ENCODE measurements at places on chromosomes 13 and 19.

DNA sequence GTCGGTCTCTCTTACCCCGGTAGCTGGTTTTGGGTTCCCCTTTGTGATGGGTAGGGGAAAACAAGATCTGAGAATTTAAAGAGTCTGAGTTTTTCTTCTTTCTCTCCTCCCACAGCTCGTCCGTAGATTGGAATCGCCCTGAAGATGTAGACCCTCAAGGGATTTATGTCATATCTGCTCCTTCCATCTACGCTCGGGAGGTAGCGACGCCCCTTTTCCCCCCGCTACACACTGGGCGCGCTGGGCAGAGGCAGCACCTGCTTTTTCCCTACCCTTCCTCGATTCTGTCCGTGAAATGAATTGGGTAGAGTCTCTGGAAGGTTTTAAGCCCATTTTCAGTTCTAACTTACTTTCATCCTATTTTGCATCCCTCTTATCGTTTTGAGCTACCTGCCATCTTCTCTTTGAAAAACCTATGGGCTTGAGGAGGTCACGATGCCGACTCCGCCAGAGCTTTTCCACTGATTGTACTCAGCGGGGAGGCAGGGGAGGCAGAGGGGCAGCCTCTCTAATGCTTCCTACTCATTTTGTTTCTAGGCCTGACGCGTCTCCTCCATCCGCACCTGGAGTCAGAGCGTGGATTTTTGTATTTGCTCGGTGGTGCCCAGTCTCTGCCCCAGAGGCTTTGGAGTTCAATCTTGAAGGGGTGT is 7.1 kb upstream of the SELENOV start:
- DNase-seq, result no peak

DNA sequence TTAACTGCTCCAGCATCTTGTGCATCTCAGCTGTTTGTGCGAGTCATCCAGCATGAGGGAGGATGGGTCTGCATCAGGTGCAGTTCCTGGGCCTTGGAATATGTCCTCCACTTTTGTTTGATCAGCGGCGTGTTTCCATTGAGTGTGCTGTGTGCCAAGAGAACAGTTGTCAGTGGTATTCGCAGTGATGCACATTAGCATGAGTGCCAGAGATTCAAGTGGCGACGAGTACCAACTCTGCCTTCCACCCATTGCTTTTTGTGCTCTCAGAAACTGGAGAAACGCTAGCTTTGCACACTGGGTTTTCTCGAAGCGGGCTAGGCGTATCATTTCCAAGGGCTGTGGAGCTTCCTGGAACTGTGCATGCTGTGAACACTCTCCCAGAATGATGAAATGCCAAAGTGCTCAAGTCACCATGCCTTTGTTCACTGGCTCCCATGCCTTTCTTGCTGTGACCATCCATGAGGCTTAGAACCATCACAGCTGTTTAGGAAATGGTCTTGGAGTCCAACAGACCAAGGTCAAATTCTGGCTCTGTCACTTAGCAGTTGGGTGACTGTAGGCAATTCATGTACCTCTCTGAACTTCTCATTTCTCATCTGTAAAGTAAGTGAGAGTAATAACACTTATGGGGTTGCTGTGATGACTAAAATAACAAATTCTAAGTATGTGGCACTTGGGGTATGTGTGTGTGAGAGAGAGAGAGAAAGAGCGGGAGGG is 18.4 kb downstream of the LRCH1 start:
- no peak for DNase-seq

- DNase-seq, result peak; percentile 50
Observed at GRCh38 chr19:52536448-52536800, 9.0 kb downstream of the ZNF808 start.

DNA sequence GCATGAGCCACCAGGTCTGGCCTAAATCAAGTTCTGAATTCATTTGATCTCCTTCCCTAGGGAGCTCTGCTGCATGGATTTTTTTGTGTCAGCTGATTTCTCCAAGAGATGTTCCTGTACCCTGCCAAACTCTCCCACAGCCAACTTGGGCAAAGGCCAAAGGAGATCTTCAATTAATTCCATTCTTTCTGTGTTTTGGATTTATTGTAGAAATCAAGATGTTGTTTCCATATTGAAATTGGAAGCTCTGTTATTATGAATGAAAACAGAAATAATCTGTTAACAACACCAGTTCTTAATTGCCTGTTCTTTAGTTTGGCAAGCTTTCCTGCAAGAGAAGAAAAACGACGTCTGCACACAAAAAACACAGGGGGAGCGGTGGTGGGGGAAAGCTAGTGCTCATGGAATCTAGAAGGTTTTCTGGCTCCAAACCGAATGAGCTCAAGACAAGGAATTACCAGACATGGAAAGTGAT is 86.5 kb upstream of the ABCC4 start:
- DNase-seq, result no peak

DNA sequence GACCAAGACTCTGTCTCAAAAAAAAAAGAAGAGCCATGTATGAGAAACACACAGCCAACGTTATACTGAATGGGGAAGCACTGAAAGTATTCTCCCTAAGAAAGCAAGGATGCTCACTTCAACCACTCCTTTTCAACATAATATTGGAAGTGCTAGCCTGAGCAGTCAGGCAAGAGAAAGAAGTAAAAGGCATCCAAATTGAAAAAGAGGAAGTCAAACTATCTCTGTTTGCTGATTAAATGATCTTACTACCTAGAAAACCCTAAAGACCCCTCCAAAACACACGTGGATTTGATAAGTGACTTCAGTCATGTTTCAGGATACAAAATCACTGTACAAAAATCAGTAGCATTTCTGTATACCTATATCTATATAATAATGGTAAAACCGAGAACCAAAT is 16.2 kb downstream of the WBP4 start:
- no peak for DNase-seq

DNA sequence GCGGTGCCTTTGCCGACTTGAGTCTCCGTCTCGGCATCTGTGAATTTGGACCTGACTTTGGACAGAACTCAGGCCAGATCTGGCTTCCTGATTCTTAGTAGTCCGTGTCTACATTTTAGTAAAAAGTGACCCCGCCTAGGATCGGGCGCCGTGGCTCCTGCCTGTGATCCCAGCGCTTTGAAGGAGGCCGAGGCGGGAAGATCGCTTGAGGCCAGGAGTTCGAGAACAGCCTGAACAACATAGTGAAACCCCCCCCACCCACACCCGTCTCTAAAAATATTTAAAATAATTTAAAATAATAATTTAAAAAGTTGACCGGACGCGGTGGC is 849 bp upstream of the TCF3 start:
- DNase-seq, result no peak

DNA sequence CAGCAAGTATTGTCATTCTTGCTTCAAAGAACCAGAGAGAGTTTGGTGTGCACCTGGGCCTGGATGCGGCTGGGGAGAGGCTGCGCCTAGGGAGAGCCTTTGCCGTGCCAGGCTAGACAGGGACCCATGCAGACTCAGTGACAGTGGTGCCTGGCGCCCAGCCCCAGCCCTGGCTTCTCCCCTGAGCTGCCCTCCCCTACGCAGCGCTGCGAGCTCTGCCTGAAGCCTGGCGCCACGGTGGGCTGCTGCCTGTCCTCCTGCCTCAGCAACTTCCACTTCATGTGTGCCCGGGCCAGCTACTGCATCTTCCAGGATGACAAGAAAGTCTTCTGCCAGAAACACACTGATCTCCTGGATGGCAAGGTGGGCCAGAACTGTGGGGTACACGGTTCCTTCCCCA is 12.0 kb downstream of the KMT2B start:
- DNase-seq, result no peak

DNA sequence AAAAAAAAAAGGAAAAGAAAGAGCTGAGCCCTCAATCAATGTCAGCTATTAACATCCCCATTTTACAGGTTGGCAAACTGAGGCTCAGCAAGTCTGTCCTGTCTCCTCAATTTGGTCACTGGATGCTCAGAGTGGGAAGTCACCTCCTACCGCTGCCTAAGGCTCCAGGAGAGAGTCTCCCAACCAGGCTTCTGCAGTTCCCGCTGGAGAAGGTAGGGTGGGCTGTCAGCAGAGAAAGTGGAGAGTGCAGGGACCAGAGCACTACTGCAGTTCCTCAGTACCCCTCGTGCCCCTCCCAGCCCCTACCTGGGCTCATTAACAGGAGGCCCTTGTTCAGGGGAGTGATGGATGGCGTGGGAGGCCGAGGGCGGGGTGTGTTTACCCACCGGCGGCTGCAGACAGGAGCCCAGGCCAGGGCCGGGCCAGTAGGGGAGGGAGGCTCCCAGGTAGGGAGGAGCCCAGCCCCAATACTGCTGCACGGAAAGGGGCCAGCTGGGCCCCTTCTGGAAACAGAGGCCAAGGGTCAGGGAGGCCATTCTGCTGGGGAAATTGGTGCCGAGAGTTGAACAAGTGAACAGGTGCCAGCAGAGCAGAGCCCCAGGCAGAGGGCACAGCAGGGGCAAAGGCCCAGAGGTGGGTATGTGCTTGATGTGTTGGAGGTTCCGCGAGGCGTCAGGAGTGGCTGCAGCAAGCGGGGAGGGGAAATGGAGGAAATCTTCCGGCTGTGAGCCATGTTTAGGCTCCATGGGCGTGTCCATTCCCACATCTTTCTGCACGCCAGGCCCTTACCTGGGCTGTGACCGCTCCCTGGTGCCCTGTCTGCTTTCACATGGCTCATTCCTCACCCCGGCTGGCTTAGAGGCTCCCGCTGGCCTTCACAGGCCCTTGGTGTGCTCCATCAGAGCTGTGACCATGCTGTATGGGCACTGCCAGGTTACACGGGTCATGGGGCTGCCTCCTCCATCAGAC is 7.6 kb upstream of the COMP start:
- DNase-seq, result no peak

DNA sequence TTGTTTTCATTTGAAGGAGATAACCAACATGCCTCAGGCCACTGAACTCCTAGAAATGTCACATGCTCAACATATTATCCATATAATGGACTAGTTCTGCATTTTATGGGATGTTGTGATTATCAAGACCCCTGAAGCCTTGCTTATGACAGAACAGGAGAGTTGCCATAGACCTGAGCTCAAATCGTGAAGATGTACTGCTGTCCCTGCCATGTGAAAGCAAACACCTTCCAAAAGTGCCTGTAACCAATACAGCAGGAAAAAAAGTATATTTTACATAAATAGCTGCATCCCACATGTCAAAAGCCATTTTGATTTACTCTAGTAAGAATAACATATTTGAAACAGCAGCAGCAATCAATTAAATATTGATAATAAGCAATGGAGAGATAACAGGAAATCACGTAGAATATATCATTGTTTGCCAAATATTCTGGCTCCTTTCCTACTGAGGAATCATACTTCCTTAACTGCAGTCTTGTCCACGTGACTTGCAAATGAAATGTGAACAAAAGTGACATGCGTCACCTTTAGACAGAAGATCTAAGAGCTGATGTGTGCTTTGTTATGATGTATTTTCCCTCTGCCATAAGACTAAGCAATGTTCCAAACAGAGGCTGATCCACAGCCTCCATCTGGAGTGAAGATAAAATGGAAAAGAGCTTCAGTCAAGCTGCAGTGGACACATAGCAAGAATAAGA is 33.5 kb downstream of the SLC25A30 start:
- DNase-seq, result no peak

- DNase-seq, result peak; percentile 67
Observed at GRCh38 chr19:33143897-33144405, 12.0 kb downstream of the WDR88 start.

GRCh38 chr19:31910224-31910623 is 435.2 kb upstream of the ZNF507 start:
- no peak for DNase-seq

- DNase-seq, result no peak
Observed at GRCh38 chr13:114310956-114311355, 3.3 kb upstream of the CHAMP1 start.

DNA sequence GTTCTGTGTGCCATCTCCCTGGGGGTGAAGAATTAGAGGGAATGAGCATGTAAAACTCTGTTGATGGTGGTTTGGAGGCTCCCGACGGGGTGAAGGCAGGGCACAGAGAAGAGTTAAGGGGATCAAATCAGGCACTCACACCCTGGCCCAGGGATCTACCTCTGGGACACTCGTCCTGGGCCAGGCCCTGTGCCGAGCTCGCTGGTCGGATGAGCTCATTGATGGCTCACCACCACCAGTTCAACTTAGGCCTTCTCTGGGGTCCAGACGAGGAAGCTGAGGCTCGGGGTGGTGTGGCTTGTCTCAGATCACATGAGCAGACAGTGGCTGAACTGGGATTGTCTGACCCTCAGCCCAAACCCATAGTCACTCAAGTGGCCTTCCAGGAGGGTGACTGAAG is 1.6 kb downstream of the NACC1 start:
- no peak for DNase-seq

- DNase-seq, result no peak
Observed at GRCh38 chr13:101911752-101912151, 459.3 kb downstream of the ITGBL1 start.

DNA sequence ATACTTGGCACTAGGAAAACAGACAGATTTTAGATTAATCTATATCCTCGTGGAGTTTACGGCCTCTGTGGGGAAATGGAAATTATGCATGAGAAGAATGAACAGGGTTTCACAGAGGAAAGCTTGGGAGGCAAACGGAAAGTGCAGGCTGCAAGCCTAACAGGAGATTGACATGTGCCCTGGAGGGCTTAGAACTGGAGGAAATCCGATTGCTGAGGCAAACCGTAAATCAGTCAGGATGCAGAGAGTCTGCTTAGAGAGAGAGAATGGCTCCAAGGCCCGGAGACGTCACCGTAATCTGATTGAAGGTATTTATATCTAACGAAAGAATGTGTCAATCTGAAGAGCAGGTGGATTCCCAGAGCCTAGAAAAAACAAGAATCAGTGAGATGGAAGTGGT is 143.2 kb downstream of the KATNAL1 start:
- DNase-seq, result no peak

- no peak for DNase-seq
Observed at GRCh38 chr13:99655351-99656091, 154.2 kb downstream of the TM9SF2 start.

GRCh38 chr13:68428292-68428691 is 1198.2 kb upstream of the PCDH9 start:
- no peak for DNase-seq

- no peak for DNase-seq
Observed at GRCh38 chr13:33277946-33278345, 7.6 kb downstream of the STARD13 start.

DNA sequence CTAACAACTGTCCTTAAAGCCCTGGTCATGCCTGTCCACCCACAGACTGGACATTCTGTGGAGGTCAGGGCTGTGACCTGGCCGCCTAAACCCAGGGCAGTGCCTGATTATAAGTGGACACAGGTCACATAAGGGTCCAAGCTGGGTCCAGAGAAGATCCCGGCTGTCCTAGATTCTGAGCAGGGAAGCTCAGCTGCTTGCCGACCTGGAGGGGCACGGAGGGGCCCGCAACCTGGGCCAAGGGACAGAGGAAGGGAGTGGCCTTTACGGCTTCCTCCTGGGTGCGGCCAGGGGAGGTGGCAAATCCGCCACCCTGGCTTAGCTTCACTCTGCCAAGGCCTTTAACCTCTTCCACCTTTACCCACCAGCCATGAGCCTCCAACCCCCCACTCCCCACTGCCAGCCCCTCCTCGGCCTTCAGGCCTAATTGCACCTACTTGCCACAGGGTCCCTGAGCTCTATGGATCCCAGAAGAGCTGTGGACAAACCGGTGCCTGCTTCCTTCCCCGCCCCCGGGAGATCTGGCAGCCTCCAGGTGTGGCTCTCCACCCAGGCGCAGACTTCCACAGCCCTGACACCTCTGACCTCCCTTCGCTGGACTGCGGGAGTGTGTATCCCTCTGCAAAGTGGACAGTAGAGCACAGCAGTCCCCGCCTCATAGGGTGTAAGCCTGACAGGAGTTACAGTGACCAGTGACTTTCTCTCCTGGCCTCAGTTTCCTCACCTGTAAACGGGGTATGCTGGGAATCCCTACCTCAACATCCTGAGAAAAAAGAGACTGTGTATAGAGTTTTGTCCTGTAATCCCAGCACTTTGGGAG is 1.7 kb downstream of the CD320 start:
- peak; percentile 6 for DNase-seq

- no peak for DNase-seq
Observed at GRCh38 chr13:42370229-42370628, 98.3 kb downstream of the AKAP11 start.

- DNase-seq, result peak; percentile 71
Observed at GRCh38 chr13:79393564-79394249, 12.3 kb downstream of the RBM26 start.
